ENCODE measurements at places on chromosomes 11 and 22.

DNA sequence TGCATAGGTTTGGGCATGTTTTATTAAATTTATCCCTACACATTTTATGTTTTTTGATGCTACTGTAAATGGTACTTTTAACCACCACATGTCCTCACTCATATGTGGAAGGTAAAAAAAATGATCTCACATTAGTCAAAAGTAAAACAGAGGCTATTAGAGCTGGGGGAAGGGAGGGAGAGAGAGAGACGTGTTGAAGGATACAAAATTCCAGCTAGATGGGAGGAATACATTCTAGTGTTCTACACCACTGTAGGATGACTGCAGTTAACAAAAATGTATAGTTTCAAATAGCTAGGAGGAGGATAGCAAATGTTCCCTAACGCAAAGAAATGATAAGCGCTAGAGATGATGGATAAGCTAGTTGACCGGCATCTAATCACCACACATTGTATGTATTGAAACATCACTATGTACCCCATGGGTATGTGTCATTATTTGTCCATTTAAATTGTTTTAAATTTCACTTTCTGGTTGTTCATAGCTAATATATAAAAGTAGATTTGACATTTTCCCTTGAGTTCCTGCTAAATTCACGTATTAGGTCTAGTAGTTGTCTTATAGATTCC is 9.9 kb upstream of the GNB1L start:
- no peak for DNase-seq

DNA sequence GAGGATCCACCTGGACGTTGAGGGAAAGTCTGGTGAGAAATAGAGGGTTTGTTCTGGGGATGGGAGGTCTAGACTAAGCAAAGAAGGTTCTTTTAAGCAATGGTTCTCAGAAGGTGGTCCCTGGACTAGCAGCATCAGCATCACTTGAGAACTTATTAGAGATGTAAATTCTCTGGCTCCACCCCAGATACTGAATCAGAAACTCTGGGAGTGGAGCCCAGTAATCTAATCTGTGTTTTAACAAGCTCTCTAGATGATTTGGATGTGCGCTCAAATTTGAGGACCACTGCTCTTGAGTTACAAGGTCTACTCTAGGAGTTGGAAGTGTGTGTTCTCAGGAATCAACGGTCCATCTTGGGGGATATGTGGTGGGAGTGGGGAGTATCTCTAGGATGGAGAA is 3.3 kb upstream of the ABCG4 start:
- DNase-seq, result no peak

GRCh38 chr22:37329238-37330140 is 47.2 kb downstream of the CYTH4 start:
- no peak for DNase-seq

- DNase-seq, result no peak
Measured at GRCh38 chr11:3156282-3156660, 8.8 kb downstream of the OSBPL5 start.

GRCh38 chr22:36439481-36440271 is 41.8 kb downstream of the TXN2 start:
- DNase-seq, result no peak

- DNase-seq, result no peak
Measured at GRCh38 chr22:34111210-34111824, 191.0 kb upstream of the LARGE1 start.

DNA sequence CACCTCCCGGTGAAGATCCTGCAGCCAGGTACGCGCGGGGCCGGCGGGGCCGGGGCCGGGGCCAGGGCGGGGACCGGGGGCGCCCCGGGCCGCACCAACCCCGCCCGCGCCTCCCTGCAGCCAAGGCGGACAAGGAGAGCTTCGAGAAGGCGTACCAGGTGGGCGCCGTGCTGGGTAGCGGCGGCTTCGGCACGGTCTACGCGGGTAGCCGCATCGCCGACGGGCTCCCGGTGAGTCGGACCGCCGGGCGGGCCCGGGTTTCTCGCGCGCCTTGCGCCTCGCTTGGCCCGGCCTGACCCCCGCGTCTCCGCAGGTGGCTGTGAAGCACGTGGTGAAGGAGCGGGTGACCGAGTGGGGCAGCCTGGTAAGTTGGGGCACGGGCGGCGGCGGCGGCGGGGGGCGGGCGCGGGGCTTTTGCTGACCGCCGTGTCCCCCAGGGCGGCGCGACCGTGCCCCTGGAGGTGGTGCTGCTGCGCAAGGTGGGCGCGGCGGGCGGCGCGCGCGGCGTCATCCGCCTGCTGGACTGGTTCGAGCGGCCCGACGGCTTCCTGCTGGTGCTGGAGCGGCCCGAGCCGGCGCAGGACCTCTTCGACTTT is 531 bp downstream of the PIM3 start:
- no peak for DNase-seq

DNA sequence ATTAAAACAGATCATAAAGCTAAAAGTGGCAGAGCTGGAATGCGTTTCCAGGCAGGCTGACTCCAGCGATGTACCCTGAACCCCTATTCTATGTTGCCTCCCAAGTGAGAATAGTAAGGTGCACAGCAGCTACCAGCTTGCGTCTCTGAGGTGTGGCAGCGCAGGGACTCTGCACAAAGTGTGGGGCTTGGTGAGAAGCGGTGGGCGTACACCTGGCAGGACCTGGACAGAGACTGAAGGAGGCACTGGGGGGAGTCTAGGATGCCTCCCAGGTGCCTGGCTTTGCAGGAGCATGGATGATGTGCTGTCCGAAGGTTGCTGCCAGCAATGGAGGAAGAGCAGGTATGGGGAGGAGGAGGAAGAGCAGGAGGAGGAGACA is 42.9 kb downstream of the AMPD3 start:
- no peak for DNase-seq

- DNase-seq, result no peak
Measured at GRCh38 chr11:23556163-23556750, 696.0 kb upstream of the CCDC179 start.

- no peak for DNase-seq
Measured at GRCh38 chr22:47854251-47854650, 1091.8 kb downstream of the TBC1D22A start.

DNA sequence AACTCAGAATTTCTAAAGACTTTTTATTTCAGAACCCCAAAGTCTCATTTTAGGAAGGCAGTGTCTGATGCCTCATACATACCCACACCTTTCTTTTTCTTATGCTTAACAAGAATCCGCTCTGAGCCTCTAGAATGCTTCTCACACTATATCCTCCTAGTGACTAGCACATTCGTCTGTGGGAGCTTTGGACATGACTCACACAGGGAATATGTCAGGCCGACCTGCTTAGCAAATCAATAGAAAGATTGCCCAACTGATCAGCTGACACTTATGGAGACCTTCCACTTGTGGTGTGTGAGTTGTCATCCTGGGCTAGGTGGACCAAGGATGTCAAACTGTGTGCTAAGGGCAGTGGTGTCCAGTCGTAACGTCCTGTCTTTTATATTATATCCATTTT is 129.9 kb upstream of the TTC12 start:
- DNase-seq, result no peak

DNA sequence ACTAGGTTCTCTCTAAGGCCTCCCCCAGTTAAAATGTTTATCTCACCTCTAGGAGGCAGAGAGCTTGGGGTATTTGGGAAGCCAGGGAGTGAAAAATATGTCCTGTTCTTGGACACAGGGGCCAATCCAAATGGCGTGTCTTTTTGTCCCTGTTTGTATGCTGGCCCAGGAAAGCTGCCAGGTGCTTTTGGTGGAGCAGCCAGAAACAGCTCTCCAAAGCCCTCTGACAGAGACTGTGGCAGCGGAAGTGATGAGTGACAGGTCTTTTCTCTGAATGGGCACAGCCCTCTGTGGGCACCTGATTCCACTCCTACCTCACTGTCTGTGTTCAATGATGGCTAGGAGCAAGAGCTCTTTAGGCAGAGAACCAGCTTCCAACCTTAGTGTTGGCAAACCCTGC is 106.4 kb upstream of the KIRREL3 start:
- DNase-seq, result no peak

- no peak for DNase-seq
Measured at GRCh38 chr22:31238057-31238456, 26.0 kb downstream of the LIMK2 start.

- DNase-seq, result no peak
Measured at GRCh38 chr22:40024201-40025061, 29.7 kb downstream of the FAM83F start.

- no peak for DNase-seq
Measured at GRCh38 chr11:33897761-33898375, 6.0 kb upstream of the LMO2 start.

DNA sequence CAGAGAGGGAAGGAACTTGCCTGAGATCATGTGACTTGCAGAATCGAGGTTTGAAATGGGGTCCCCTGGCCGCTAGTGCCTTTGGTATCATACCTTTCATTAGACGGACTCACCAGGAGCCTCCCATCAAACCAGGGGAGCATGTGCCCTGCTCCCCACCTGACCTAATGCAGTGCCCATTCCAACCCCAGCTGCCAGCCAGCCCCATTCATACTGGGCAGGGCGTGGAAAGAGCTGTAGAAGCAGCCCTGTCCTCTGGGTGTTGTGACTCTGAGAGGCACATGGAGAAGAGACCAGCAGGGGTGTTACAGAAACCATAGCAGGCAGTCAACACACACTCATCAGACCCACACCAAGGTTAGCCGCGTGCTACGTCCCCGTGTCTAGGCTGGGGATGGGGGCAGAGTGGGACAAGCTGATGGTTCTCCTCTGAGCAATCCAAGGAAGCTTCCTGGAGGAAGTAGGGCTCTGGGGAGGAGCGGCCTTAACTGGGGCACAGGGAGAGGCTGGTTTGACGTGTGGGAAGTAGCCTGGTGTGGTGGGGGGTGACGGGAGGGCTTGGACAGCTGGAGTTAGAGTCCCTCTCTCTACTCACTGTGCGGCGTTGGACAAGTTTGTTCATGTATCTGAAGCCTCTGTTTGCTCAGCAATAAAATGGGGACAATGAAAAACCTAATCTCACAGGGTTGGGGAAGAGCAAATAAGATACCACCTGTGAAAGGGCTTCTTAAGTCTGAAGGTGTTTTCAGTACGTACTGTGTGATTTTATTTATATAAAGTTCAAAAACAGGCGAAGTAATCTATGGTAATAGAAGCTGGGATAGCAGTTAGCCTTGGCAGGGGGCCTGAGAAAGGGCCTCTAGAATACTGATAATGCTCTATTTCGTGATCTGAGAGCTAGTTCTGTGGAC is 14.0 kb downstream of the GRIK4 start:
- no peak for DNase-seq

DNA sequence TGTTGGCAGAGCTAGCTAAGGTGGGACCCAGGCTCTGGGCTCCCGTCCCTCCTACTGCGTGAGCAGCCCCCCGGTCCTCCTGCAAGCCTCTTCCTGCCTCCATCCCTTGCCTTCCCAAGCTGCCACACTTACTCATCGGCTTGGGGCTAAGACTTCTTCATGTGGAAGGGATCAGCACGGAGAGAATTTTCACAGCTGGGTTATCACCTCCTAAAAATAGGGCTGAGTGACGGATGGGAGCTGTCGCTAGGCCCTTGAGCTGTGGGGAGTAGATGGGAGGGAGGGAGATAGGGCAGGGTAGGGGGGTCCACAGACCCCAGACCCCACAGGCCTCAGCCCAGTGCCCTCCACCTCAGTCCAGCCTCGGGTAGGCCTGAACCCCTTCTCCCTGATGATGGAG is 41.0 kb downstream of the FLRT1 start:
- no peak for DNase-seq

DNA sequence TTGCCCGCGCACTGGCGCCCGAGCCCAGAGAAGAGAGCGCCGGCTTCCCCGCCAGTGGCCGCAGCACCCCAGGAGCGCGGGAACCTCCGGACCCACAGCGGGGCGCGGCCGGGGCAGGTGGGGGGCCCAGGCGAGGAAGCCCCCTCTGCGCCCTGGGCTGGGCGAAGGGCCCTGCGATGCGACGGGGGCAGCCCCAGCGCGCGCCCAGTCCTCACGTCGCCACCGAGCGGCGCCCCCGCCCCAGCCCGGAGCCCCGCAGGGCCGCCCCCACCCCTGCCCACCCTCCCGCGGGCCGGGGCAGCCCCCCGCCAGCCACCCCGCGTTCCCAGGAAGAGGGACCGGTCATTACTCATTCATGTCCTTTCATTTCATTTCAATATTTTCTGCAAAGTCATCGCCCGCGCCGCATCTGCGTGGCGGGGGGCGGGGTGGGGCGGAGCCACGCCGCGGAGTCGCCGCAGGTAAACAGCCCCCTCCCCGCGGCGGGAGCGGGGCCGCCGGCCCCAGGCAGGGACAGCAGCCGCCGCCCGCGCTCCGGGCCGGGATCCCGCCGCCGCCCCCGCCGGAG is 673 bp upstream of the PANX2 start:
- DNase-seq, result no peak

DNA sequence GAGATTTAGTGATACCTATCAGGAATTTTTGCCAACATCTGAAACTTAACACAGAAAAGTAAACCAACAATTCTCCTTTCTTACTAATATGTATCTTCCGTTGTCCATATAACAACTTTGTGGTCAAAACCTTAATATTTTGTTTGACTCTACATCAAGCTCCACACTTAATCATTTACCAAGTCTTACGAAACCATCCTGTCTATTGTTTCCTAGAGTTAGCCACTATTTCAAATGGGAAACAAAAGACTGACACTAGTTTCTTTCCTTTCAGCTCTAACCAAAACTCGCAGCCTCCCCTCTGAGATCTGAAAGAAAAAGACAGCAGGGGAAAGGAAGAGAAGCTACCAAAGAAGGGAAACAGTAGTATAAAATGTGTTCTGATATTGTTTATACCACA is 26.5 kb upstream of the PRDM10 start:
- DNase-seq, result no peak

DNA sequence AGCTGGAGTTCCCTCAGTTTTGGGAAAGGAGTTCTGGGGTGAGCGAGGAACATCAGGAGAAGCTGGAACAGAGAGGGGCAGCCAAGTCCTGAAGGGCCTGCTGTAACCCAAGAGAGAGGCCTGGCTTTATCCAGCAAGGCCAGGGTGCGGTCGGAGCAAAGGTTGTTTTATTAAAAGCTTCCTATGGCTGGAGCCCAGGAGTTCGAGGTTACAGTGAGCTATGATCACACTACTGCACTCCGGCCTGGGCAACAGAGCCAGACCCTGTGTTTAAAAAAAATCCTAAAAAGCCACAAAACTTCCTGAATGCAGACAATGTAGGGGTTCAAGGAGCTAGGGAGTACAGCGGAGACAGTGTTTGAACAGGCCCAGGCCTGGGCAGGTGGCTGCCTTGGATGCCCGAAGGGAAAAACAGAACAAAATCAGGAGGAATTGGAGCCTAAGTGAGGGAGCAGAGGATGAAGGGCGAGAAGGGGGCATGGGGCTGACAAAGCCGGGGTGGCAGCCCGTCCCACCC is 22.2 kb upstream of the MALAT1 start:
- DNase-seq, result no peak

DNA sequence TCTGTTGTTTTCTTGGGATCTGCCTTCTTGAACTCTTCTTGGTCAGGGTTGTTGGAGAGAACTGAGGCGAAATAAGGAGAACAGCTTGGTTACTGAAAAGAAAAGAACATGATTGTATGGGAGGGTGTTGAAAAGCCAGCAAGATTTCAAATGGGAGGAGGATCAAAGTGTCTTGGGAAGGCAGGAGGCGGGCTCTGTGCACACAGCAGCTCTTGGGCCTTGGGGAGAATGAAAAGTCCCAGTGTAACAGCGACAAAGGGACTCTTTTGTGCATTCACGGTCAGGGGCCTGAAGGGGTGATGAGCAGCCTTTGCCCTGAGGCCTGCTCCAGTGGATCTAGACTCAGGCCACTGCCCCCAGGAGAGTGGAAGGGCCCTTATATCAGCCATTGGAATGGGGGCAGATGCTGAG is 135.4 kb downstream of the ADAMTS15 start:
- no peak for DNase-seq

Measured in stimulated activated CD8-positive, alpha-beta memory T cell treated with anti-CD3 and anti-CD28 coated beads, Interleukin-7, amount 100 ng/mL, for 1 hour (primary cell).